Neural crest cell (in vitro differentiated cells): ENCODE measurements at places on chromosomes 2 and 18. TPM values are rescaled to one million over a fixed set of nuclear protein-coding genes. Genes with fewer than 3 reads are reported as not detected.

Gene PLCL1
- total RNA-seq, result 0.32 and 0.72 TPM in 2 replicates

Gene LHCGR
- total RNA-seq, result 0.12 TPM in 1 of 2 replicates, not detected in the other

Gene FAM228B
- total RNA-seq, result 21.0 and 21.3 TPM in 2 replicates

Gene PDCD1
- total RNA-seq, result not detected in 2 replicates

Gene NAT8
- not detected in 2 replicates for total RNA-seq

Gene SDC1
- total RNA-seq, result 81.0 and 85.4 TPM in 2 replicates

Gene MYCN
- 144 and 149 TPM in 2 replicates for total RNA-seq

Gene CD226
- total RNA-seq, result 0.40 and 1.0 TPM in 2 replicates

DNA sequence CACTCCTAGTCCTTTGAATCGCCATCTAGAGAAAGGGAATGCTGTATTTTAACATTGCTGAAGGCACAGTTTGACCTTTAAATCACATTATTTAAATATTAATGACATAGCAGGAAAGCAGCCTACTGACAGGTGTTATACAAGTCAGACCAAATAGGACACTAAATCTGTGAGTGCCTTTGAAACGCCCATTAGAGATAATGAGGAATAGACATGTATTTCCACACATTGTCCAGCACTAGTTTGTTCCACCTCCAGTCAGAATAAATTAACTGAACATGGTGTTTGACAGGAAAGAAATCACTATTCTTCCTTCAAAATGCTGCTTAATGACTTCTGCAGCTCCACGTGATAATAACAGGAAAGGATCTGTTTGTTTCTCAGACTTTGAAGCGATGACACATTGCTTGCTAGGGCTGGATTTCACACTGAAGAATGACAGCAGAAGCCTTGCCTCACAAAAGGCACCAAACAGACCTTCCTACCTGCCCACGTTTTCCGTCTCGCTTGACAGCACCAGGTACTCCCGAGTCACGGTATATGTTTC lies 90.5 kb upstream of the DDX18 start:
- no peaks in the 10 kb centered on the region for H3K4me1 ChIP-seq
- no peak overlapping the region for H3K4me3 ChIP-seq
- no peaks in the 10 kb centered on the region for H3K36me3 ChIP-seq
- peaks cover 4% of the 10 kb centered on the region for H3K27me3 ChIP-seq
- no peak for DNase-seq
- no peak overlapping the region for H3K27ac ChIP-seq

GRCh38 chr2:197598450-197598849 lies 76.9 kb downstream of the RFTN2 start:
- H3K27ac ChIP-seq, result peak overlapping the region; percentile 68
- H3K36me3 ChIP-seq, result peaks cover 27% of the 10 kb centered on the region
- H3K27me3 ChIP-seq, result no peaks in the 10 kb centered on the region
- H3K4me3 ChIP-seq, result no peak overlapping the region

DNA sequence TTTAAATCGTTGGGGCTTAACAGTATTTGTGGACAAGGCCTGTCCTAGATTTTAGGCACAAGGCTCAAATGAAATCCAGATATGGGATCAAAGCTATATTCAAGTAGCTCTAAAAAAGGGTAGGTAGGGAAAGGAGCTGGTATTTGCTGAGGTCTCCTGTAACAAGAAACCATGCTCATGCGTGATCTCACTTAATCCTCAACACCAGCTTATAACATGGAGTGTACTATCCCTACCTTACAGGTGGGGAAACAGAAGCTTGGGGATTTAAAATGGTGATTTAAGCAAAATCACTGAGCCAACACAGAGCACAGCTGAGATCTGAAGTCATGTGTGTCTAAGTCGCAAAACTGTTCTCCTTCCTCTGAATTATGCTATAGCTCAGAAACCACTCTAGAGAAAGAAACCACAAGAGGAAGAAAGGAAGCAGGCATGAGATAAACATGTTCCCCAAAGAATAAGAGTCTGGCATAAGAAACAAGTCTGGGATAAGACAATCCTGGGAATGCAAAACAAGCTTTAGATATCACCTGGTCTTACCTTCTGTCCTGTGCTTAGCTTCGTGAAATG lies 43.1 kb downstream of the CYRIA start:
- H3K27ac ChIP-seq, result no peak overlapping the region
- H3K4me3 ChIP-seq, result no peak overlapping the region
- no peak for DNase-seq
- no peaks in the 10 kb centered on the region for H3K27me3 ChIP-seq
- H3K36me3 ChIP-seq, result peaks cover 12% of the 10 kb centered on the region

GRCh38 chr18:49020621-49021021 lies 69.9 kb upstream of the SMAD7 start:
- no peaks in the 10 kb centered on the region for H3K27me3 ChIP-seq
- peaks cover 14% of the 10 kb centered on the region for H3K4me1 ChIP-seq
- no peak overlapping the region for H3K27ac ChIP-seq
- no peak for DNase-seq
- H3K36me3 ChIP-seq, result no peaks in the 10 kb centered on the region

GRCh38 chr2:9364791-9365497 lies 58.4 kb downstream of the ITGB1BP1 start:
- H3K36me3 ChIP-seq, result peaks cover 38% of the 10 kb centered on the region
- no peak overlapping the region for H3K27ac ChIP-seq
- DNase-seq, result no peak
- H3K4me3 ChIP-seq, result no peak overlapping the region

DNA sequence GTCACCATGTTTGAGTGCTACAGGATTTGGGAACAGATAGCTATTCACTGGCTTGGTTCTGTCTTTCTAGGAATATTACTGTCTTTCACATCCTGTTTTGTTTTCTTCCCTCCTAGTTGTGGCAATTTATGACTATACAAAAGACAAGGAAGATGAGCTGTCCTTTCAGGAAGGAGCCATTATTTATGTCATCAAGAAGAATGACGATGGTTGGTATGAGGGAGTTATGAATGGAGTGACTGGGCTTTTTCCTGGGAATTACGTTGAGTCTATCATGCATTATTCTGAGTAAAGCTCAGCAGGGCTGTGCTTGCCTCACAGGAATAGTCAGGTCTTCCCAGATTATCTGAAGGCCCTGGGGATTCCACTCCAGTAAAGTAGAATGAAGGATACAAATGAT lies 98.9 kb downstream of the ABI2 start:
- H3K4me1 ChIP-seq, result peaks cover 4% of the 10 kb centered on the region
- H3K36me3 ChIP-seq, result peaks cover 19% of the 10 kb centered on the region
- H3K27ac ChIP-seq, result no peak overlapping the region
- no peaks in the 10 kb centered on the region for H3K27me3 ChIP-seq
- H3K4me3 ChIP-seq, result no peak overlapping the region
- DNase-seq, result no peak

DNA sequence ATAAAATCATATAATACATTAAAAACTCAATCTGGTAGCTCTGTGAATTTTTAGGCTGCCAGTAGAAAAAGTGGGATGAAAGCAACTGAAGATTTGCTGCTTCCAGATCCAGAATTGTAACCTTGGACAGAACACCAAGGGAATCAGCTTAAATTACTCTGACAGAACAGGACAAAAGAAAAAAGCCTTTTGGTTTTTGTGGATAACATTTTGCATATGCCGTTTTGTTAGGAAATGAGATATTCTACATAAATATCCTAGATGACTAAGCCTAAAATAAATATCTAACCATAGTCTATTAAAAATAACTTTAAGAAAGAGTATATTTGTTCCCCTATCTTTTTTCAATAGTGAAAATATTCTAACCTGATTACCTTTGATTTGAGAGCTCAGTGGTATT lies 148.7 kb upstream of the DOCK10 start:
- H3K27me3 ChIP-seq, result no peaks in the 10 kb centered on the region
- H3K27ac ChIP-seq, result no peak overlapping the region
- H3K36me3 ChIP-seq, result no peaks in the 10 kb centered on the region
- H3K4me1 ChIP-seq, result peaks cover 5% of the 10 kb centered on the region

GRCh38 chr2:100071335-100072043 lies 70.9 kb downstream of the AFF3 start:
- peaks cover 13% of the 10 kb centered on the region for H3K4me1 ChIP-seq
- no peaks in the 10 kb centered on the region for H3K36me3 ChIP-seq
- DNase-seq, result no peak
- no peak overlapping the region for H3K4me3 ChIP-seq

DNA sequence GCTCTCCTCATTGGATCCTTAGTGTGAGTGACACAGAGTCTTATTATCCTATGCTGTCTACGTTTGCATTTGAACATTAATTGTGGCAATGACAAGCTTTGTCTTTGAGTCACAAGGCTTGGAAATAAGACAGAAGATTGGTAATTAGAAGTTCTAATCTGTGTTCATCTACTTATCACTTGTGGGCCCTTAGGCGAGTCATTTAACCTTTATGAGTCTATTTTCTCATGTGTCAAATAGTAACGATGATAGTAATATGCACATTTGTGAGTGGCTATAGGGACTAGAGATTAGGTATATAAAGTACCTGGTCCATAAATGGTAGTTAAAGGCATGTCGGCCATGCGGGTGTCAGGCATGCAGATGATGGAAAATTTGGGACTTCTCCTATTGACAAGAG lies 105.6 kb upstream of the NABP1 start:
- H3K27ac ChIP-seq, result no peak overlapping the region
- DNase-seq, result no peak
- H3K36me3 ChIP-seq, result no peaks in the 10 kb centered on the region
- H3K27me3 ChIP-seq, result no peaks in the 10 kb centered on the region
- peaks cover 8% of the 10 kb centered on the region for H3K4me1 ChIP-seq
- no peak overlapping the region for H3K4me3 ChIP-seq

DNA sequence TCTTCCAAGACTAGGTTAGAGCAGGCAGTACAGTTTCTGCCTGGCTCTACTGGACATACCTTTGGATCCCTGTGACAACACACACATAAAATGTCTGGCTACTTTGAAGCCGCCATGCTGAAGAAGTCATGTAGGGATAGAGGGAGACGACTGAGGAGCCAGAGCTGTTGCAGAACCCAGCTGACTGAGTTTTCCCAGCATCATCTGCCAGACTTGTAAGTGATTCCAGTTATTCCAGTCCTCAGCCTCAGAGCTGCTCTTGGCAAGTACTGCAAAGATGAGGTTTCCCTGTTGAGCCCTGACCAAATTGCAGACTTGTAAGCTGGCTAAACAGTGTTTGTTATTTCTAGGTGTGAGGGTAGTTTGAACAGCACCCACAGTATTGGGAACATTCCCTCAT lies 31.5 kb upstream of the TSPYL6 start:
- no peaks in the 10 kb centered on the region for H3K4me1 ChIP-seq
- peaks cover 24% of the 10 kb centered on the region for H3K27me3 ChIP-seq
